NCI-H526 treated with DMSO at 0.1 percent for 48 hours (cell line): ENCODE measurements at places on chromosomes 6 and 20.

GRCh38 chr20:23566199-23566932 lies 1.9 kb downstream of the CST9L start:
- DNase-seq: no peak

GRCh38 chr6:111813237-111813636 lies 60.0 kb downstream of the FYN start:
- no peak for DNase-seq

- DNase-seq: no peak
Observed at GRCh38 chr20:24981282-24981681, 11.3 kb downstream of the APMAP start.

DNA sequence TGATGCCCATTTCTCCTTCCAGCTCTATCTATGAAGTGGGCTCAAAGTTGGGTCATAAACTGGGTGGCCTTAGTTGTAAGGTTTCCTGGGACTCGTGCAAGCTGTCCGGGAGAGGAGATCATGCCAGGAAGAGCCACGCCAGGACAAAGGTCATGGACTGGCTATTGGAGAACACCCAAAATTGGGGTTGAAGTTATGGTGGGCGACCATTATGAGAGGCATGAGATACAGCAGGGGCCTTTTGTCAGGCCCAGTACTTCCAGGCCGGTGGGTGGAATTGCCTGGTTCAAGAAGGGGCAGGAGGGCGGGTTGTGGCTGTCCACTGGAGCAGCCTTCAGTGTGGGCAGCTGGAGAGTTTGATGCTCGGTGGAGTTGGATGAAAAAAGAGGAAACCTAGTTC lies 225.1 kb upstream of the SSTR4 start:
- DNase-seq: no peak

GRCh38 chr6:14348389-14348788 lies 230.8 kb downstream of the CD83 start:
- no peak for DNase-seq

GRCh38 chr6:42293386-42293977 lies 75.8 kb upstream of the MRPS10 start:
- no peak for DNase-seq

- no peak for DNase-seq
Observed at GRCh38 chr6:31896856-31897611, 464 bp downstream of the EHMT2 start.

GRCh38 chr6:7035837-7036249 lies 71.9 kb upstream of the RREB1 start:
- DNase-seq: no peak

DNA sequence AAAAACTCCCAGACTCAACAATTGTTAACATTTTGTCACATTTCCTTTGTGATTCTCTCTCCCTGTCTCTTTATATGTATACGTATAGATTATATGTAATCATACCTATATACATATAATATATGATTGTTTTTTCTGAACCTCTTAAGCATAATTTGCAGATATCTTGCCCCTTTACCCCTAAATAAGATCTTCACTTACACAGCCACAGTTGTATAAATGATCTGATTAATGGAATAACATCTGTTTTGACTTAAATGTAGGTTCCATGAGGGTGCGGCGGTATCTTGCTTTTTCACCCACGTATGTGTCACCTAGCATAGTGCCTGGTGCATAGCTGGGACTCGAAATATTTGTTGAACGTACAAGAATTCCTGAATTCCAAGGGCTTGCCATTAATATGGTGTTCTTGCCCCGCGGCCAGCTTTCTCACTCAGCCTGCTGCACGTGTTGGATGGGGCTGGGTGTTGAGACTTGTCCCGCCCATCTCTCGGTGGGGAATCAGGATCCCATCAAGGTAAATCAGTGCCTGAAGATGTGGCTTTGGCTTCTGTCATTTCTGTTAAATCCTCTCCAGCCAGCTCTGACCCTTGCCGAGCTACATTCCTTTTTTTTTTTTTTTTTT lies 10.4 kb upstream of the MANBAL start:
- no peak for DNase-seq

GRCh38 chr6:144893680-144894151 lies 608.6 kb downstream of the UTRN start:
- no peak for DNase-seq

GRCh38 chr6:170030284-170030815 lies 260.5 kb downstream of the DLL1 start:
- DNase-seq: no peak

DNA sequence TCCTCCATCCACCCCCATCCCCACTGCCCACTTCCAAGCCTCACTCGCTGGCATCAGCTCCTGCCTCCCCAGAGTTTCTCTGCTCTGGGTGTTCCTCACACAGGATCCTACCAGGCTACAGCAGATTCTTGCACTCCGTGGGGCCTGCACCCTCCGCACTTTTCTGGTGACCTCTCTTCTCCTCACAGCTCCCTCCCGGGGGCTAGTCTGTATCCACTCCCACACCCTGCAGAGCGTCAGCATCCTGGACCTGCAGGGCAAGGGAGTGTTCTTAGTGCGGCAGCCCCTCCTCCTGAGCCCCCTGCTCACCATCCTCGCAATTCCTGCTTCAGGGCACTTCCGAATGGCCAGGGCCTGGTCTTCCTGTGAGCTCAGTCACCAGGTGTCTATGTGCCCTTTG lies 224.2 kb downstream of the DLL1 start:
- DNase-seq: no peak

DNA sequence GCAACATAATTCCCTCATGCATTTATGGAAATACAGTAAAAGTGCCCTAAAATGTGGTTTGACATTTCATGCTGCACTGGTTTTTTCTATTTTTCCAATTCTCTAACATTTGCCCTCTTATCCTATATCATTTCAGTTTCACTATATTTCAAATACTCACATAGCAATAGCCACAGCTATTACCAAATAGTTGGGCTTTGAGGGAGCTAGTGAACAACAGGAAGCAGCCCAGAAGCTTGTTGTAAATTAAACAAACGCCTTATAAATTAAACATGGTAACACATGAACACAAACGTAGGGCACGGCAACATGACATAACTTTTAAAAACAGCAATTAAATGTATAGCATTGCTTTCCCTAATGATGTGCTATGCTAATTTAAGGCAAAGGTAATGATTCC lies 469.0 kb downstream of the CDC5L start:
- no peak for DNase-seq

DNA sequence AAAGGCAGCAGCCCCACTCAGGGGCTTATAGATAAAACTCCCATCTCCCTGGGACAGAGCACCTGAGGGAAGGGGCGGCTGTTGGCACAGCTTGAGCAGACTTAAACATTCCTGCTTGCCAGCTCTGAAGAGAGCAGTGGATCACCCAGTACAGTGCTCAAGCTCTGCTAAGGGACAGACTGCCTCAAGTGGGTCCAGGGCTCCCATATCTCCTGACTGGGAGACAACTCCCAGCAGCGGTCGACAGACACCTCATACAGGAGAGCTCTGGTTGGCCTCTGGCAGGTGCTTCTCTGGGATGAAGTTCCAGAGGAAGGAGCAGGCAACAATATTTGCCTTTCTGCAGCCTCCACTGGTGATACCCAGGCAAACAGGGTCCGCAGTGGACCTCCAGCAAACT lies 810.1 kb downstream of the EYS start:
- DNase-seq: no peak

DNA sequence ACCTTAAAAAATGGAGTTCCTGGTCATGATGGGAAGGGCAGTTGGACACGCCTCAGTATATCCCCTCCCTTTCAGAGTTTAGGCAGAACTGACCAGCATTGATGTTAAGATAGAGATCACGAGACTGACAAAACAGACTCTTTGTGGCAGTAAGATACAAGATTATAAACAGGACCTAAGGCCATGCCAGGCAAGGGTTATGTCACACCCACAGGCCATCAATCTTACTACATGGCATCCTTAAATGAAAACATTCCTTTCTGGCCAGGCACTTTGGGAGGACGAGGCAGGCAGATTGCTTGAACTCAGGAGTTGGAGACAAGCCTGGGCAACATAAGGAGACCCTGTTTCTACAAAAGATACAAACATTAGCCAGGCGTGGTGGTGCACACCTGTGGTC lies 129.3 kb upstream of the MLN start:
- DNase-seq: no peak

DNA sequence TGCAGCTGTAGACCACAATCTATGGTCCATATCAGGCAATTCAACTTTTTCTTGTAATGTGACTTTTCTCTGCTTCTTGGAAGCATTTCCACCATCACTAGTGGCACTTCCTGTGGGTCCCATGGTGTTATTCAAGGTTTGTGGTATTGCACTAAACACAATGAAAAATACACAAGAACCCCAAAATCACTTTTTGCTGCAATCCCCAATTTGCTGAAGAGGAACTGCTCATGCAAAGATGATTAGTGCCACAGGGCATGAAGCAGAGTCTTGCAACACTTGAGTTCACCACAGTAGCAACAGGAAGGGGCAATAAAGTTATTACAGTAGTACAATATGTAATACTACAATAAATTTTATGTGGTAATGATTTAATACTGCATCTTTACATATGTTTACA lies 16.8 kb upstream of the TAAR1 start:
- no peak for DNase-seq

GRCh38 chr6:5278565-5279120 lies 17.3 kb downstream of the FARS2 start:
- no peak for DNase-seq

- DNase-seq: no peak
Observed at GRCh38 chr6:118917546-118918328, 17.2 kb downstream of the MCM9 start.

- no peak for DNase-seq
Observed at GRCh38 chr6:163709693-163710092, 295.2 kb downstream of the QKI start.

- DNase-seq: no peak
Observed at GRCh38 chr20:7667194-7667593, 273.1 kb downstream of the HAO1 start.

GRCh38 chr20:17137692-17138091 lies 89.1 kb upstream of the PCSK2 start:
- no peak for DNase-seq

GRCh38 chr6:163243692-163244589 lies 170.6 kb upstream of the QKI start:
- DNase-seq: no peak

- DNase-seq: no peak
Observed at GRCh38 chr6:14944593-14944992, 301.3 kb upstream of the JARID2 start.

GRCh38 chr20:35791821-35792220 lies 20.0 kb downstream of the PHF20 start:
- DNase-seq: no peak
